Aortic smooth muscle cell (primary cell): ENCODE measurements at places on chromosomes 4 and X. TPM values are rescaled to one million over a fixed set of nuclear protein-coding genes. Genes with fewer than 3 reads are reported as not detected.

The SEL1L3 gene
- 9.0 and 9.9 TPM in 2 replicates for total RNA-seq

The FAM53A gene
- total RNA-seq, result 1.3 and 1.8 TPM in 2 replicates

The BEX4 gene
- total RNA-seq, result 12.2 and 12.6 TPM in 2 replicates

The RTL9 gene
- under 0.01 and 0.06 TPM in 2 replicates for total RNA-seq

The UGT2B17 gene
- not detected in 2 replicates for total RNA-seq

The GABRE gene
- 10.7 and 43.3 TPM in 2 replicates for total RNA-seq

The PAGE4 gene
- total RNA-seq, result not detected in 2 replicates

The DDX53 gene
- not detected in 2 replicates for total RNA-seq

The CSN1S1 gene
- total RNA-seq, result not detected in 2 replicates

The ASB9 gene
- 1.6 and 2.6 TPM in 2 replicates for total RNA-seq

The ZMAT1 gene
- 1.3 and 1.7 TPM in 2 replicates for total RNA-seq

The MEPE gene
- not detected in 2 replicates for total RNA-seq

The AKAP4 gene
- total RNA-seq, result not detected in 2 replicates

The CENPVL1 gene
- total RNA-seq, result not detected in 2 replicates

The XAGE1B gene
- total RNA-seq, result not detected in 2 replicates

The ETDB gene
- total RNA-seq, result not detected in 2 replicates

The ZCCHC18 gene
- total RNA-seq, result 0.12 and 0.26 TPM in 2 replicates

The GRID2 gene
- total RNA-seq, result under 0.01 TPM in 1 of 2 replicates, not detected in the other

The ZFP92 gene
- under 0.01 TPM in 2 replicates for total RNA-seq

The VCX3B gene
- not detected in 2 replicates for total RNA-seq
